AG04450 (cell line): ENCODE measurements at places on chromosomes 4 and X.

GRCh38 chr4:156594624-156595023 is 377.0 kb downstream of the PDGFC start:
- no peak for DNase-seq

GRCh38 chrX:2336181-2336580 is 164.6 kb downstream of the DHRSX start:
- DNase-seq = no peak

GRCh38 chrX:19886883-19887531 is 393 bp downstream of the SH3KBP1 start:
- no peak for DNase-seq

DNA sequence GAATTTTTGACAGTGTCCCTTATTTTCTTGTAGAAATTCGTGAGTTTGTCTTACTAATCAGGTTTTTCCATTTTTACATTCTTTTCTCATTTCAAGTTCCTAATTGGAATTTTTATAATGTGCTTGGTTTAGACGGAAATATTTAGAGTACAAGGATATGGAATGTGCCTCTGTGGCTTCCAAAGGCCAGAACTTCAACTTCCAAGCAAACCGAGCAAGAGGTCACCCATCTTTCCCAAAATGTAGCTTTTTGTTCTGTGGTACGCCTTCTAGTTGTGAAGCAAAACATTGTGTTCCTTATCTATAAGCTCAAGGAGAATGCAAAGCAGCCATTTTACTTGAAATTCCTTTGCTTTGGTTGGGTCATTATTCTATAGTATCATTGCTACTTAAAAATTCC is 212.8 kb upstream of the PACRGL start:
- no peak for DNase-seq

DNA sequence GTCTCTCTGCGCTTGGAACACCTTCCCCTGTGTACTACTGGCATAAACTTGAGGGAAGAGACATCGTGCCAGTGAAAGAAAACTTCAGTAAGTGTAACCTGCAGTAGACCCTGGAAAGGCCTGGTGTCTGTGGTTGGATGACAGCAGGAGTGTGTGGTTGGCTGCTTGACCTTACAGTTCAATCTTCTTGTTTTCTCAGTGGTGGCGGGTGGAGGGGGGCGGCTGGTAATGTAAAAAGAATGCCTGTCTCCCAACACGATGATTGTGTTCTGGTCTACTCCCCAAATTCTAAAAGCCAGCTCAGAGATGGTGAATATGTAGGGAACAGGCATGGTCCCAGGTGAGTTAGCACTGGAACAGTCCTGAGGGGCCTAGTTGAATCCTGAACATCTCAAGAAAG is 18.6 kb downstream of the PSMD10 start:
- peak; percentile 16 for DNase-seq

- DNase-seq = no peak
Observed at GRCh38 chrX:1727531-1728027, 112.7 kb downstream of the ASMT start.

GRCh38 chr4:177737387-177737940 is 295.2 kb upstream of the AGA start:
- DNase-seq = no peak

DNA sequence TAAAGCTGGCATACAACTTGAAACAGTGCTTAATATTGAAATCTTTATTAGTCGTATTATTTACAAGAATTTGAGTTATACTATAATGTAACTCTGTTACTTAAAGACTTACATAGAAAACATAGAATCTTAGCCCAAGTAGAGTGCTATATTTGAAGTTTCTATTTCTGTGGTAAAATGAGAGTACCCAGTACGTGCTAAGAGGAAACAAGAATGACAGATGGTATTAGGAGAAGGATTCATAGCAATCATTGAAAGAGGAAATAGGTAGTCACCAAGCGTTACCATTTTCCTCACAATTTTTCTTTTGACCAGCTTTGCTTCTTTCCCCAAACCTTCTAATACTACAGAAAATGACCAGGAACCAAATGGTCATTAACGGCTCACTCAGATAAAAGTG is 412.1 kb upstream of the GRIA3 start:
- DNase-seq = no peak

DNA sequence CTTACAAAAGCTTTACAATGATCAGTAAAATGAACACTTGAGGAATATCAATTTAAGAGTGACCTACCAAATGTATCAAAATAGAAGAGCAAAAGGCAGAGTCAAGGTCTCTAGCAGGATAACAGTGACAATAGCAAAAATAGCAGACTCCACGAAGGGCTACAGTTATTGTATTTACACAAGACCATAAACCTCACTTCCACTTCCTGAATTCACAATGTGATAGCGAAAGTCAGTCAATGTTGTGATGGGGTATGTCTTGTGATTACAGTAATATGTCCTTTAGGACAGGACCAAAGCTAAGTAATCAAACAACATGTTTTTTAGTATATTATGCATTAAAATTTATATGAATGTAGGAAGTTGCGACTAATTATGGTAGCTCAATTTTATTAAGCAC is 139.6 kb downstream of the IQCM start:
- DNase-seq = no peak

GRCh38 chr4:36189511-36190226 is 54.6 kb downstream of the ARAP2 start:
- DNase-seq = no peak

DNA sequence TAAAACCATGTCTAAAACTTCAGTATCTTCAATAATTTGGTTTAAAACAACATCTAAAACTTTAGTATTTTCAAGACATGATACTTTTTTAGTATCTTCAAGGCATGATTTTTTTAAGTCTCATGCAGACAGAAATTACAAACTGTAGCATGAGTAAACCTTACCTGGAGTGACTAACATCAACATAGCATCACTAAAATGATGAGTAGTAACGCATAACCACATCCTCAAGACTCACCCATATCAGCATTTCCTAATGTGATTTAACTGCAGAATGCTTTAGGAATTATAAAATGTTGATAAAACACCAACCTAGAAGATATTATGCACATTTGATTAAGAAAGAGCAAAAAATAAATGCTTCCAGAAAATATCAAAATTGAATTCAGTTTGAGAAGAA is 19.7 kb upstream of the EDNRA start:
- DNase-seq = no peak

- no peak for DNase-seq
Observed at GRCh38 chrX:43699475-43699874, 43.4 kb downstream of the MAOA start.

- no peak for DNase-seq
Observed at GRCh38 chr4:78299565-78299972, 242.4 kb downstream of the FRAS1 start.

DNA sequence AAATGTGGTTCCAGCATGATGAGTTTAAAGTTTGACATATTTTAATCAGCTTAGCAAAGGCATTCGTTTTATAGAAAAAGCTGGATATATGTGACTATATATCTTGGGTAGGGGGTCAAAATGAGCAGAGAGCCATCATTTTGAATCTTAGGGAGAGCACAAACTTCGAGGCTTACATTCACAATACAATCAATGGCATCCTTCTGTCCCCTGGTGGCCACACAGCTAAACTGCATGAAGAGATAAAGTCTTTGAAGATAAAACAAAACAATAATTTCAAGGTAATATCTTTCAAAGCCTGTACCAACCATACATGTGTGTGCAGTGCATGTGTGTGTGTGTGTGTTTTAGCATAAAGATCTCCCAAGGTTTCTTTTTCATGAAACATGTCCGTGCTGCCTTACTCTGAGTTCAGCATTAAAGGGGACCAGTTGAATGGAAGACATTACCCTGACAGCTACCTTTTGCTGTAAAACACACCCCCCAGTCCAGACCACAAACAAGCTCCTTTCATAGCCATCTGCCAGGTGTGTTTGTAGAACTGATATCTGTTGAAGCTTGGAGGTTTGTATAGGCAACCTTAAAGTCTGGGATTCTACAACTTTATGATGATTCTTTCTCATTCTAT is 22.0 kb downstream of the DYNLT3 start:
- no peak for DNase-seq

- DNase-seq = no peak
Observed at GRCh38 chr4:120630427-120630826, 292.1 kb downstream of the PRDM5 start.

GRCh38 chr4:110586131-110586850 is 36.6 kb downstream of the PITX2 start:
- peak; percentile 2 for DNase-seq

GRCh38 chr4:55827582-55827981 is 8.0 kb downstream of the EXOC1L start:
- no peak for DNase-seq

DNA sequence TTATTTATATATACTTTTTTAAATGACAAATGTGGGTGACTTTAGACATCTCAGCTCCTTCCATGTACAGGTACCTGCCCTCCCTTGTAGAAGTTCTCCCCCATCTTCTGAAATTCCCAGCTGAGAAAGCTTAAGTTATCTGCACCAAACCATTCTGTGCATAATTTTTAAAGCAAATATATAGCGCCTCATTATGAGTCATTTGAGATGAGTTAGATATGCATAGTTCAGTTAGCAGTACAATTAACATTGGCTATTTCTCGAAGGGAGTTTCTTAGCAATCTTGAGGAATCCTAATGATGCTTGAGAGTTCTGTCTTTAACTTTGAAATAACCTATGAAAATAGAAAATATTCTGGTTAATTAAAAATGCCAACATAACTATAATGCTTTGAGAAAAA is 19.4 kb upstream of the UFSP2 start:
- no peak for DNase-seq

GRCh38 chrX:19616016-19616415 is 100.7 kb upstream of the MAP3K15 start:
- no peak for DNase-seq

GRCh38 chr4:90842960-90843359 is 715.8 kb downstream of the CCSER1 start:
- no peak for DNase-seq

DNA sequence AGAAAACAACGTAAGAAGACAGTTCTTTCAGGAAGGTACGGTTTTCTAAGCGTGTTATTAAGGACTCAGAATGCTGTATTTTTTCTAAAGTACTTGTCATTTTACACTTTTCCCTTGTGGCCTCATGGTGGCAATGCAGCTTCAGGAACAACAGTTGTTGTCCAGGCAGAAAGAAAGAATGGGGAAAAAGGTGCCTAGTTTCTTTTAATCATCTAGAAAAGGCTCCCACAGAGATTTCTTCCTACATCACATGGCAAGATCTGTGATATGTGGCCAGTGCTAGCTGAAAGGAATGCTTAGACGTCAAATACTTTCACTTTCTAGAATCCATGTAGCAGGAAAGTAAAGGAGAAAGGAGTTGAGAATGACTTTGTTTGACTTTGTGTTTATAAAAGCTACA is 49.0 kb upstream of the TRAM1L1 start:
- peak; percentile 60 for DNase-seq

DNA sequence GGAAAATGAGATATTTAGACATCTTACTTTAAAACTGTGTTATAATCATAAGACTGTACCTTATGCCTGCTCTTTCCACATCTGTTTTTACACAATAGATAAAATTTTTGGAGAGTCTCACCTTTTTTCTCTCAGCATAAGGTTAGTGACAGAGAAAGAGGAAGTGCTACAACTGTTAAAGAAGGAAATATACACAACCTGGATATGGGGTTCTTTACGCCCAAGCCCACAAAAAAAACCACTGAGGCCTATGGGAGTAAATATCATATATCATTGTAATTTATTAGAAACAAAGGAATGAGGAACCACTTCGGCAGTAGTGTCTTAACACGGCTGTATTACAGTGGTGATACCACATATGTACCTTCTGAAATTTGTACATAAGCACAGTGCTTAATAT is 265.9 kb upstream of the GK2 start:
- DNase-seq = no peak

DNA sequence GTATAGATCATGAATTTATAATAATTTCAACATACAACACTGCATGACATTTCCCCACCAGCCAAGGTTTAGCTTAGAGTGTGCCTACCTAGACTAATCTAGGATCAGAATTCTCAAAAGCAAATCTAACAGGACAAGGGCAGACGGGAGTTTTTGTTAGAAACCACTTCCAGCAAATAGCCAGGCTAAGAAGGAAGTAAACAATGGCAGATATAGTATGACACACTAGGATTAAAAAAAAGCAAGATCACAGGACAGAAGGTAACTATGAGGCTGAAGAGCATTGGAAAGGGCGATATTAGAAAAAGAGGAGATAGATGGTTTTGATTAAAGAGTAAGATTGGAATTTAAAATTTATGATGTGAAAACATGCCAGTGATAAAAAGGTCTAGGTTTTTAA is 124.8 kb downstream of the LRBA start:
- DNase-seq = no peak

GRCh38 chr4:37685161-37685822 is 884 bp downstream of the RELL1 start:
- DNase-seq = peak; percentile 37

DNA sequence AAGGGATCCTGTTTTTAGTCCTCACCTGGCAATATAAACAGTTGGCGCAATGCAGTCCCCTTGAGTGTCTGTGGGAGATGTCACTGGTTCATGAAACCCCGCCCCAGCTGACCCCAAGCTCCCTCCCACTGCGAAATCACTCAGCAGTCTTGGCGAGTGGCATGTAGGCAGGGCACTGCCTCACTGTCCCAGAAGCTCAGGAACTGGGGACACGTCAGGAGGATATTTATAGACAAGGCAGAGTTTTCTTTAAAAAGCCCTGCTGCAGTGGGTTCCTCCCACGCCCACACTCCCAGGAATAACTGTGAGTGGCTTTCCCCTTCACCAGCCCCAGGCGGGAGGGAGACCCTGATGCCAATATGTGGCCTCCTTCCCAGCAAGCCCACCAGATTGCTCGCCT is 44.3 kb upstream of the PPP2R2C start:
- no peak for DNase-seq

DNA sequence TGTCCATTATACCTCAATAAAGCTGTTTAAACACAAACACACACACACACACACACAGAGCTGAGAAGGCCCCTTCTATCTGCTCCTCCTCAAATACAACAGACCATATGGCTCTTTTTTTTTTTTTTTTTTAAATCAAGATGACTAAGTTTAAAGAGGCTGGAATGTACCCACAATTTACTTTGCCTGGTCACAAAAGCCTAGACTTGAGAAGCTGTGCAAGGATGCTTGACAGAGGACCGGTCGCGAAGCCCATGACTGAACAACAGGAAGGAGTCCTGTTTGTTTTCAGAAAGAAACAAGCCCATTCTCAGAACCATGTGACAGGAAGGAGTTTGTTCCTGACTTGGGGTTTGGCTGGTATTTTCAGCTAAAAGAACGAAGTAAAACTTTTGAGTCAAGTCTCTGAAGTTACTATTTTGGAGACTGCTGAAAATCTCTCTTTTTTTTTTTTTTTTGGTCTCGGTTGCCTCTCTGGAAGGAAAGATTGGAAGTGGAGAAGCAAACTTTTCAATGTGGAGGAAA is 650.9 kb upstream of the TENM3 start:
- peak; percentile 18 for DNase-seq
